Effector CD4-positive, alpha-beta T cell (primary cell): ENCODE measurements at places on chromosomes 6 and 20.
A peak's percentile ranks its signal among the peaks of the same experiment; 100 is the strongest.

DNA sequence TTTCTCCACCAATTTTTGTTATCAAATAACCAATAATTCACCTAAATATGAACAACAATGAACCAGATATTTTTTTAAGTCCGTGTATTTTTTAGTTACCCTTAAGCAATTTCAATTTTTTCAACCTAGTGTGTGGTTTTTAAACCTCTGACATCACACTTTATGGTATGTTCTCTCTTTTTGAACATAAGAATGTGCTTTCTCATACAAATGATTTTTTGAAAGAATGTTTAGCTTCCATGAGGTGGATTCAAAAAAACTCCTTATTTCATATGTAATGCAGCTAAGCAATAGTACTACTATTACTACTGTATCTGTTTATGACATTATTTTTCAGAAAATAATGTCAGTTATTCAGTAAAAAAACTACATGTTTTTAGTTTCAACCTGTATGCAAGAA lies 19.4 kb upstream of the MEI4 start:
- DNase-seq, result no peak

GRCh38 chr20:18831830-18832499 lies 18.4 kb downstream of the SCP2D1 start:
- no peak for DNase-seq

GRCh38 chr6:167079853-167080297 lies 43.0 kb upstream of the CCR6 start:
- DNase-seq, result peak; percentile 45

- DNase-seq, result no peak
Measured at GRCh38 chr6:157563611-157564284, 182.8 kb downstream of the ZDHHC14 start.

- DNase-seq, result no peak
Measured at GRCh38 chr6:67009818-67010217, 1302.8 kb upstream of the EYS start.

GRCh38 chr6:35019171-35019570 lies 122.0 kb downstream of the TCP11 start:
- no peak for DNase-seq

GRCh38 chr6:120260636-120261035 lies 911.1 kb upstream of the MAN1A1 start:
- DNase-seq, result no peak

DNA sequence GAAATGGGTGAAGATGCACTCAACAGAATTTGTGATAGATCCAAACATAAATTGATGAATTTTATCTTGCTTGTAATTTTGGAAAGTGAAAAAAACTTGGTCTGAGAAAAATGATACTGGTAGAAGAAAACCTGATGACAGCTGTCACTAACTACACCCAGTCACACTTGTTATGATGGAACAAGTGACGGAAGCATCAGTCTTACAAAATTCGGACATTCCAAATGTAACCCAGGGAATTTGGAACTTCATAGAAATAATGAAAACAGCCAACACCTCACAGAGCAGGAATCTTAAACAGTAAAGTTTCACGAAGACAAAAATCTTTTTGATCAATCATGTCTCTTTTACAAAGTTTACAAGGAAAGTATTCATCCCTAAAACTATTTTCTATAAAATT lies 123.9 kb downstream of the RIN2 start:
- DNase-seq, result no peak

- DNase-seq, result no peak
Measured at GRCh38 chr6:119297049-119297448, 52.5 kb downstream of the MAN1A1 start.

DNA sequence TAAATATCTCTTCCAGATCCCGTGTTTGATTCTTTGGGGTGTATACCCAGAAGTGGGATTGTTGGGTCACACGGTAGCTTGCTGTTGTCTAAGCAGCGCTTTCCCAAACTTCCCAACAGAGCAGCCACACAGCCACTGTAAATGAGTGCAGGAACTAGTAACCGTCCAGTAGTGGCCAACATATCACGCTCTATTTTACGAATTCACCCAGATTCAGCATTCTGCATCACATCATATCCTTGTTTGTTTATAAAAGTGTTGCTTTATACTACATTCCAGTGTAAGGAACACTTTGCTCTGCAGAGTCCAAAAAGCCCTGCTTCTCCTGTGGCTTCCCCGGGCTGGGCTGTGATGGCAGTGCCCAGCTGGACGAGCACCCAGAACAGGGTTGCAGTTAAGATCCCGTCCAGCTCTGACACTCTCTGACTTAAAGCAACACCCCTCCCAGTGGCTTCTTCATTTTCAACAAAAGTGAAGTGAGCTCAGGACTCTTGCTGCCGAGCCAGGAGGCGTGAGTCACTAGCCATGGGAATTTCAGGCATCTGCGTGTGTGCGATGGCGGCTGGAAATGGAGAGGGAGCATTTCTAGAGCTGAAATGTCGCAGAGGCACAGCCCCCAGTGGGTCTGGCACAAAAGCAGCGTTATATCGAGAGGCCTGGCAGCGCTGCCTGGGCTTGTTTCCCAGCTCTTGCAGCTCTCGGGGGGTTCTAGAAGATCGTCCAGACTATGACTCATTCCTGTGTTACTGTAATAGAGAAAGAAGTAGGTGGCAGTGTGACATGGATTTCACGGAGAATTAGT lies 216.3 kb upstream of the ECI2 start:
- DNase-seq, result no peak
